ENCODE measurements at places on chromosomes 1 and 21. TPM values are rescaled to one million over a fixed set of nuclear protein-coding genes. Genes with fewer than 3 reads are reported as not detected.

GRCh38 chr21:42245331-42246193 lies 26.6 kb downstream of the ABCG1 start:
- no peak for DNase-seq

C1orf141 gene
- not detected for total RNA-seq

GRCh38 chr1:76807543-76808260 lies 59.6 kb upstream of the ST6GALNAC5 start:
- DNase-seq = no peak

GRCh38 chr1:65253800-65254319 lies 55.5 kb upstream of the DNAJC6 start:
- no peak for DNase-seq

- no peak for DNase-seq
Measured at GRCh38 chr1:203660069-203660468, 33.4 kb downstream of the ATP2B4 start.

DNA sequence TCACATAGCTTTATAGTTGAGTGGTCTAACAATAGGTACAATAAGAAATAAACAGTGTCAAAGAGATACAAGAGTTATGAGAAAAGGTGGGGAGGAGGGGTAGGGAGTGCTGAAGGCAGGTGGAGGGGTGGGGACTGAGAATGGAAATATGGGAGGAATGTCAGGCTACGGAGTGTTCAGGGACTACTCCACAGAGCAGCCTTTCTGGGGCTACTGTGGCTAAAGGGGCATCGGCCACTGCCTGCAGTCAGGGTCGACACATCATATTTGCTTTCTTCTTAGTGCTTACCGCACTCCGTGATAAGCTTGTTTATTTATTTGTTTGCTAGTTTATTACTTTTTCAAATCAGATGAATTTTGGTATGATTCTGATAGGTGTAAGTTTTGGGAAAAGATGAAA lies 34.4 kb upstream of the CRNN start:
- no peak for DNase-seq

DNA sequence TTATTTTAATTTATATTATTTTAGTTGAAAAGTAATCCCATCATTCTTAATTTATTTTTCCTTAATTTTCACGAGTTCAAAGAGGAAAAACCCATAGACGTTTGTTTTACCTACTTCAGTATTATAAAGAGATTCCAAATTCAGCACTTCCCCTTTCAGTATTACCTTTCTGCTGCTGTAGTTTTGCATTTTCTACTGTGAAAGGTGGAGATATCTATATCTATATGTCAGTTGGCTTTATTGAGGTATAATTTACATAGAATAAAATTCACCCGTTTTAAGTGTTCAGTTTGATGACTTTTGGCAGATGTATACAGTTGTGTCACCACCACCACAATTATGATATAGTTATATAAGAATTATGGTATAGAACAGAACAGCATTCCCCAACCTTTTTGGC lies 33.0 kb downstream of the MAST2 start:
- DNase-seq = no peak

All from sciatic nerve (tissue), 2 donors.